Thyroid gland (tissue), 4 donors: ENCODE measurements at places on chromosomes 1 and 21.
A peak's percentile ranks its signal among the peaks of the same experiment; 100 is the strongest.

DNA sequence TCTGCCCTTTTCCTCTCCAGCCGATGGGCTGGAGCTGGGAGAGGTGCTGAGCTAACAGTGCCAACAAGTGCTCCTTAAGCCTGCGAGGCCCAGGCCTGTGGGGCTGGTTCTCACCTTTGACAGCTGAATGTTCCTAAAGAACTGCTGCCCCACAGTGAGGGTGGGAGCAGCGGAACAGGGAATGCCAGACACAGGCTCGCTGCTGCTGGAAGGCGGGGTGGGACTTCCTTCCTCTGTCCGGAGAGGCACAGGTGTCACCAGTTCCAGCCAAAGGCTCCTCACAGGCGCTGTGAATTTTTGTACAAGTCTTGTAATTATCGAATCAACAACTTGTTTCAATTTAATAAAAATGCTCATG, 47.1 kb downstream of the COQ8A start:
- DNase-seq: no peak

GRCh38 chr1:68930101-68930500, 433.2 kb upstream of the DEPDC1 start:
- no peak for DNase-seq

DNA sequence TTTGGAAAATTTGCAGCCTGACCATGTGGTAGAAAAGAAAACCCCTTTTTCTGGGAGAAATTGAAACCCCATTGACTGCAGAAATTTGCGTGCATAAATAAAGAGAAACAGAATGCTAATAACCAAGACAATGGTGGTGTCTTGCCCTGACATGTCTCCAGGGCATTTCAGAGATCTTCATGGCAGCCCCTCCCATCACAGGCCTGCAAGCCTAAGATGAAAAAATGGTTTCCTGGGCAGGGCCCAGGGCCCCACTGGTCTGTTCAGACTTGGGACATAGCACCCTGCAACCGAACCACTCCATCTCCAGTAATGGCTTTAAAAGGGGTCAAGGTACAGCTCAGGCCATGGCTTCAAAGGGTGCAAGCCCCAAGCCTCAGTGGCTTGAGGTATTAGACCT, 71.6 kb upstream of the SGIP1 start:
- no peak for DNase-seq

DNA sequence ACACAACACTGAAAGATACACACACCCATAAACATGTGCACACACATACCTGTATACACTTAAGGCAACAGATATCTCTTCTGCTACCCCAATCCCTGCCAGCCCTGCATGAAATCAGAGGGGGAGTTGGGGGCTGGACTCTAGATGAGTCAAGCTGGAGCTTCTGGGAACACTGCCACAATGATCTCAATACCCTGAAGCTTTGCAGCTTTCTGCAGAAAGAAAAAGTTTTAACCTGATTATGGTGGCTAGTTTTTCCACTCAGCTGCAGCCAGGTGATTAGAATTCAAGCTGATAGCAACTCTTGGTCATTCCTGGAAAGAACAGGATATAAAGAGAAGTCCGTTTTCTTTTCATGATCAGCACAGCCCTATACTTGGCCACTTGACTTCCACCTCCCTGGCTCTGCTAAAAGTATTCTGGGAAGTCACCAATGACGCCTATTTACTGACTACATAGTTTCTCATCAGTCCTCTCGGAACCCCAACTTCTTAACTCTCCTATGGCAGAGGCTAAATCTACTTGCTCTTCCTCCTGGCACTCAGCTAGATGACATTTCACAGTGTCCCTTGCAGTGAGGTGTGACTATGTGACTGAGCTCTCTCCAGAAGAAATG, 20.7 kb upstream of the DNASE2B start:
- peak; percentile 46 for DNase-seq

- DNase-seq: no peak
Observed at GRCh38 chr1:222326006-222326709, 221.7 kb downstream of the HHIPL2 start.

DNA sequence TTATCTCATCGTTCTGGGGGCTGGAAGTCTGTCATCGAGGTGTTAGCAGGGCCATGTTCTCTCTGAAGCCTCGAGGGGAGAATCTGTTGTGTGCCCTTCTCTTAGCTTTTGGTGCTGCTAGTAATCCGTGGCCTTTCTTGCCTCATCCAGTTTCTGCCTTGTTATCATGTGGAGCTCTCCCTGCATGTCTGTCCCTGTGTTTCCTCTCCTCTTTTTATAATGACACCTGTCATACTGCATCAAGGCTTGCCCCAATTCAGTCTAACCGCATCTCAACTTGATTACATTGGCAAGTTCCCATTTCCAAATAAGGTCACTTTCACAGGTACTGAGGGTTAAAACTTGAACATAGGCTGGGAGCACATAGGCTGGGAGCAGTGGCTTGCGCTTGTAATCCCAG, 82.6 kb upstream of the CNIH3 start:
- DNase-seq: no peak

GRCh38 chr1:201528631-201529252, 10.2 kb upstream of the NAV1 start:
- no peak for DNase-seq

- no peak for DNase-seq
Observed at GRCh38 chr1:67682659-67683197, 2.3 kb upstream of the GADD45A start.

DNA sequence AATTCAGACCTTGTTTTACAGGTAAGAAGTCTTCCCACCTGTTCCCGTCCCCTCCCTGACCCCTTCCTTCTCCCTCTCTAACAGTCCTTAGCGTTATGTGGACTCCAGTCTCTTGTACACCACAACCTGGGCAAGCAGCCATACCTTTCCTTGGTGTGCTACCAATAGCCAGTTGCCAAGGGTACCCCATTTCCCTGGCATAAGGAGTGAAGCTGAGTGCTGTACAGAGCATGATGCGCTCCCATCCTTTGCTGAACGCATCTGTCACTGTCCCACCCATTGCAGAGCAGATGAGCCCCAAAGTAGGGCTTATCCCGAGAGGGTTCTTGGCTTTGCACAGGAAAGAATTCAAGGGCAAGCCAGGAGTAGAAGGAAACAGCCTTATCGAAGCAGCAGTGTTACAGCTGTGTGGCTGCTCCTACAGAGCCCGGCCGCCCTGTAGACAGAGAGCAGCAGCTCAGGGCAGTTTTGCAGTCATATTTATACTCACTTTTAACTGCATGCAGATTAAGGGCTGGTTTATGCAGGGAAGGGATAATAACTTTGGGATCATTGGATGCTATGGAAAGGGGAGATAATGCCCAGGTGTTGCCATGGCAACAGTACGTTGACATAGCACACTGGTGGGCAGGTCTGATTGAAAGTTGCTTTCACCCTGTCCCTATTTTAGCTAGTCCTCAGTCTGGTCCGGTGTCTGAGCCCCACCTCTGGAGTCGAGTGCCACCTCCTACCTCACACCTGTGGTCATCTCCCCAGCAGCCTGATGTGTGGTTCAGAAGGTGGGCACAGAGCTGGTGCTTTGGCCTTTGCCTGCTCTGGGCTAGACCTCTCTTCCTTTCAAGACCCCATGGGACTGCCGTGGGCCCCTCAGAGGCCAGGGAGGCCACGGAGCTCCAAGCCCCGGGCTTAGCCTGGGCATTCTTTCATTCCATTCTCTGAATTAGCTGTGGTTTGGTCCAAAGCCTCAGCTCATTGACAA, 5.1 kb downstream of the FHAD1 start:
- DNase-seq: no peak

DNA sequence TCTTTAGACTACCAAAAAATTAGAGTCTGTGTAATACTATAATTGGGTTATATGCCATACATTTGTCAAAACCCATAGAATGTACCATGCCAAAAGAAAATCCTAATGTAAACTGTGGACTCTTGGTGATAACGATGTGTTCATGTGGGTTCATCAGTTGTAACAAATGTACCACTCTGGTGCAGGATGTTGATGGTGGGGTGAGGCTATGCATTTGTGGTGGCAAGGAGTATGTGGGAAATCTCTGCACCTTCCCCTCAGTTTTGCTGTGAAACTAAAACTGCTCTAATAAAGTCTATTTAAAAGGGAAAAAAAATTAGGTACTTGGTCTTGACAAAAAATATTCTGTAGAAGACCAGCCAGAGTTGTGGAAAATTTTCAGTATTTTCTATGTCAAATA, 43.4 kb downstream of the INKA2 start:
- no peak for DNase-seq

DNA sequence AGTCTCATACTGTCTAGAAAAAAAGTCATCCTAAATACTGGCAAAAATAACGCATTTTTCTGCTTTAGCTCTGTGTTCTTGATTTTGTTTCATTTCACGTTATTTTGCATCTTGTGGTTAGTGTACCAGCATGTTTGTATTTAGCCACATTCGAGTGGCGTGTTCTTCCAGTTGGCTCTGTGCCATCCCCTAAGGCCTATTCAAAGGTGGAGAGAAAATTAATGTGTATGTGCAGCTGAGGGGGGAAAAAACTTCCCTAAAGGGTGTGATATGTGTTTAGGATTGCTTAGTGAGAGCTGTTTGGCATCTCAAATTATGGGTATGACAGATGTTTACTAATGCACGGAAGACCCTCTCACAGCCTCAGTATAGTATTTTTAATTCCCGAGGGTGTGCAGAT, 12.1 kb downstream of the DNAJC16 start:
- DNase-seq: no peak

DNA sequence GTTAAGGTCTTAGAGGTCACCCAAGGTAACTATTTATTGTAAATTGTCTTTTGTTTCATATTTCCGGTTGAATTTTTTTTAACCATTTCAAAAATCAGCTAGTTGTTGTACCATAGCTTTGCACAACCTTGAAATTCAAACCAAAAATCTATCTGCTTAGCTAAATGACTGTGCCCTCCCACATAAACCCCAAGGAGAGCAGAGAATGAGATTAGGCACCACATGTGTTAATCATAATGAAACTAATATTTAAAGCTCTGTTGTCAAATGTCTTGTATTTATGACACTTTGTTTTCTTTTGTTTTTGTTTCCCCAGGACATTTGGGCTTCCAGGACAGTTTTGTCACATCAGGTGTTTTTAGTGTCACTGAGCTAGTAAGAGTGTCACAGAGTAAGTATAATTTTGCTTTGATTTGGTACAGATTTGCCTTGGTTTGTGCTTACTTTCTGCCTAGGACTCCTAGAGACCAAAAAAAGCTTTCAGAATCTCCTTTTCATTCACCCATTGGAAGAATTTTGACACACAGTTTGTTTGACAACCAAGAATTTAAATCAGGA, 249.9 kb downstream of the NFIA start:
- no peak for DNase-seq

GRCh38 chr21:36881228-36881627, 85.2 kb downstream of the HLCS start:
- no peak for DNase-seq

DNA sequence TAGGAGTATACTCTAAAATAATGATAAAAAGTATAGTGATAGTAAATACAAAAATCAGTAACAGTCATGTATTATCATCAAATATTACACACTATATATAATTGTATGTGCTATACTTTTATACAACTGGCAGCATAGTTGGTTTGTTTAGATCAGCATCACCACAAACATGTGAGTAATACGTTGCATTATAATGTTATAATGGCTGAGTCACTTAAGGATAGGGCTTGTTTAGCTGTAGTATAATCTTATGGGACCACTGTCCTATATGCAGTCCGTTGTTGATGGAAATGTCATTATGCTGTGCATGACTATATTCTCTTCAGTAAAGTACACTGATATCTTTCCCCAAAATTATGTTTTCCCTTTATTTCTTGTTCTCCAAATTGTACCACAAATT, 92.8 kb downstream of the LYPLAL1 start:
- DNase-seq: no peak

- no peak for DNase-seq
Observed at GRCh38 chr1:230913496-230913895, 45.2 kb upstream of the C1orf198 start.

DNA sequence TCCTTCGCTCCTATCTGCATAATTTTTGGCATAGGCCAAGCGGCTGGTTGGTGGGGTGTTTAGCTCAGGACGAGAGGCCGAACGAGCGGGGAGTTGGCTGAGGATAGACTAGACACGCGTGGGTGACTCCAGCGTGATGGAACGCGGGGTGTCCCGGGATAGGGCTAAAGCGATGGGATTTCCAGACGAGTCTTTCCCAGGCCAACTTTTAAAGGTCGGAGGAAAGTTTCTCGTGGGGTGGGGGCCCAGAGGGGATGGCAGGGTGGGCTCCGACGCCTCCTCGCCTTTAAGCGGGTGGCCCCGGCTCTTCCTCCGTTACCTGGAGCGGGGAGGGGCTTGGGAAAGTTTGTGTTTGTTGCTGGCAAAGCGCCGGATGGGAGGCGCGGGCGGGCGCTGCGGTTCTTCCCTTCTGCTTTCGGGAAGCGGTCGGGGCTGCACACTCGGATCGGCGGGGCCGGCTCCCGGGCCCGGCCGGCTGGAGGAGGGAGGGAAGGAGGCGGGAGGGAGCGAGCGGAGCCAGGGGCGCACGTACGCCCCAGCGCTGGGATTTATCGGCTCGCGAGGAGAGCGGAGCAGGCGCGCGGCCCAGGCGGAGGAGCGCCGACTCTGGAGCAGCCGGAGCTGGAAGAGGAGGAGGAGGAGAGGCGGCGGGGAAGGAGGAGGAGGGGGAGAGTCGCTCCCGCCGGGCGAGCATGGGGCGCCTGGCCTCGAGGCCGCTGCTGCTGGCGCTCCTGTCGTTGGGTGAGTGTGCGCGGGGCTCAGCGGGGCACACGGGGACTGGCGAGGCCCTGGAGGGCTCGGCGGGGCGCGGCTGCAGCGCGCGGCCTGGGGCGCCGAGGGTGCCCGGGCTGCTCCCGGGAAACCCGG, at the start of gene PTGFRN:
Gene PTGFRN (plus strand): TSS at position 405 of the 867 bp plus-strand sequence. CDS start 288 bp downstream, at position 693.
- peak; percentile 76 for DNase-seq

DNA sequence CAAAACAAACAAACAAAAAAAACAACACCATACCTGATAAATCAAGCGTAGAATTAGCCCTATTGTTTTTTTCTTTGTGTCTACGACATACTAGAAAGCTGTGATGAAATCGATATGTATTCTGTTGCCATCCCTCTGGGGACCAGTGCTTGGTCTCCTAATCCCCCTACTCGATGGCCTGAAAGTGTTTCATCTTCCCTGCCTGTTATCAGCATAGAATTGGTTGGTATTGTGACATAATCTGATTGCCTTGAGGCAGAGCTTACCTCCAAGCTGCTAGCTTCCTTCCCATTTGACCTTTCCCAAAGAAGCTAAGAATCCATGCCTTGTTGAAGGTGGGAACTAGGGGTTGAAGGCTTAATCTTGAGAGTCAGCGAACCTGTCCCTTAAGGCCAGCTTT, 40.7 kb upstream of the PIGV start:
- no peak for DNase-seq

- peak; percentile 81 for DNase-seq
Observed at GRCh38 chr1:31723828-31724359, 20.1 kb upstream of the COL16A1 start.

GRCh38 chr1:87436534-87436933, 107.9 kb downstream of the LMO4 start:
- DNase-seq: no peak

DNA sequence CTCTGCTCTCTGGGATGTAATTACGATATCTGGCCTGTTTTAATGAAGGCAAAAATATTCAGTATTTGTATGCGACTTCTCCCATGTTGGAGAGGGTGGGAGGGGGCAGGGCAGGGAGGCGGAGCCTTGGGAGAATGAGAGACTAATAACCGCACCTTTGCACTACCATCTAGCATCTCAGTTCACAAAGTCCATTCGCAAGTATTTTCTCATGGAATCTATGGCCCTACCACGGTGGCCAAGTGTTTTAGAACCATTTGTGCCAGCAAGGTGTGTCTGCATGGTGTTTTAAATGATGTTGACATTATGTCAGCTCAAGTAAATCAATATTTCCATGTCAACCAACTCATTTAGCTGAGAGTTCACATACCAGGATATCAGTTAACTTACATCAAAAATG, 14.3 kb upstream of the BLACAT1 start:
- no peak for DNase-seq
